ENCODE measurements at places on chromosomes 5 and 9. TPM values are rescaled to one million over a fixed set of nuclear protein-coding genes. Genes with fewer than 3 reads are reported as not detected.

Gene KCNN2
- 3.7 TPM for polyA plus RNA-seq

Gene SPATA9
- 2.1 TPM for polyA plus RNA-seq

Gene IL13
- not detected for polyA plus RNA-seq

Gene PRR7
- 1.1 TPM for polyA plus RNA-seq

Gene GNA14
- 19.3 TPM for polyA plus RNA-seq

Gene STKLD1
- polyA plus RNA-seq: 3.1 TPM

DNA sequence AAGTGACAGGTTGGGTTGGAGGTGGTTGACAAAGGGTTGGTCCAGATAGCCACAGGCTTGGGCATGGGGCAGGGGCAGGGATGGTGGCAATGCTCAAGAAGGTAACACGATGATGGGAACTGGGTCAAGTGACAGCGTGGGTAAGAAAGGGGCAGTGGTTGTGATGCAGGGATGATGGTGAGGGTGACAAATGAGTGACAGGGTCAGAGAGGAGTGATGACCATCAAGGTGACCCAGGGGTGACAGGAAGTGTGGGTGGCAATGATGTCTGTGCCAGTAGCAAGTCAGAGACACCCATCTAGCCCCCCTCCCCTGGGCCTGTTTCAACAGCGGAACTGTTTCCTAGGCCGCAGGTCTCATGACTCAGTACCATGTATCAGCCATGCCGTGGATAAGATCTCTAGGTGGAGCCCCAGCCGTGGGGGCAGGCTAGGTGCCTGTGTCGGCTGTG, 20.5 kb downstream of the AQP3 start:
- DNase-seq: no peak

DNA sequence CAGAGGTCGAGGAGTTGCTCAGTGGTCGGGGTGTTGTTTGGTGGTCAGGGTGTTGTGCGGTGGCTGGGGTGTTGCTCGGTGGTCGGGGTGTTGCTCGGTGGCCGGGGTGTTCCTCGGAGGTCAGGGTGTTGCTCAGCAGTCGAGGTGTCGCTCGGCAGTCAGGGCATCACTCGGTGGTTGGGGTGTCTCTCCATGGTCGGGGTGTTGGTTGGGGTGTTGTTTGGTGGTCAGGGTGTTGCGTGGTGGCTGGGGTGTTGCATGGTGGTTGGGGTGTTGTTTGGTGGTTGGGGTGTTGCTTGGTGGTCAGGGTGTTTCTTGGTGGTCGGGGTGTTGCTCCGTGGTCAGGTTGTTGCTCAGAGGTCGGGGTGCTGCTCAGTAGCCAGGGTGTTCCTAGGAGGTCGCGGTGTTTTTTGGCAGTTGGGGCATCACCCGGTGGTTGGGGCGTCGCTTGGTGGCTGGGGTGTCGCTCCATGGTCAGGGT, 11.0 kb upstream of the GPSM1 start:
- no peak for DNase-seq

GRCh38 chr5:165130656-165131055, 1625.2 kb downstream of the MAT2B start:
- no peak for DNase-seq

DNA sequence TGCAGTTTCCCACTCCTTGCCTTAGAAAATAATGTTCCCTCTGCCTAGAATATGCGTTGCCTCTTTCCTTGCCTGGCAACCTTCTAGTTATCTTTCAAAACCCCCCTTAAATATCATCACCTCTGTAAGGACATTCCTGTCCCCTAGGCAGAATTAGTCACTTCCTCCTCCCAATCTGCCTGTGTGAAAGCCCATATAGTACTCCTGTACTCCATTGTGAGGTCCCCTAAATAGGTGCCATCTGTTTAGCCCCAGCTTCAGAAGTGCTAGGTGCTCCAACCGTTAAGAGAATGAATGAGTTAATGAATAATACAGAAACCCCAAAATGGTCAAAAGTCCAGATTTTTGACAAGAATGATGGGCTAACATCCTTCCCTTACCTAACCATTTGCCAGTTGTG, 181.4 kb downstream of the GDNF start:
- DNase-seq: no peak

GRCh38 chr9:136472640-136473353, 10.0 kb downstream of the SEC16A start:
- DNase-seq: no peak

DNA sequence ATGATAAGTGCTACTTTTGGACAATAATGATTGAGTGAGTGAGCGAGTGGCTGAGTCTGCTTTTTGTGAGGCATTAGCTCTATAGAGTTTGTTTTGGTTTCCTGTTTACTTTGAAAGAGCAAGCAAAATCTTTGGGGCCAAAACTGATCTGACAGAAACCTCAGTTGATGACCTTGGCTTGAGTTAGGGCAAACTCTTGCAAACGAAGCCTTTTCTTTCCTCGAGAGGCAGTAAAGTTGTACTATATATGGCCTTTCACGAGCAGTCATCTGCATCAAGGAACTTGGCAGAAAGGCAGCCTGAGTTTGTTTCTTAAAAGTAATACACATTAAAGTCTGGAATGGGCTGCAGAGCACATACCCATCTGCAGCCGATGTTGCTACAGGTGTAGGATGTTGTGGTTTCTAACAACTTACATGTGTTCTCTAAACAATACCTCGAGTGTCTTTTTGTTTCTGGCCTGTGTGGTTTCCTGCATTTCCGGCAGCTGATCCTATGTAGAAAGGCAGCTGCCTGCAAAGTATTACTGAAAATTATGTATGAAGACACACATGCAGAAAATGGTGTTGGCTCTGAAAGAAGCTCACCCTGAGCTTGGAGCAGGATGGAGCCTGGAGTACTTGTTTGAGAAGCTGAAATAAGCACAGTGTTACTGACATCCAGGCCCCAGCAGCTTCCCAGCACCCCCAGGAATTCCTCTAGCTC, 60.8 kb downstream of the FOXD1 start:
- DNase-seq: no peak

- DNase-seq: no peak
These were observed 15.3 kb downstream of the TNFSF15 start for GRCh38 chr9:114790521-114790920.

DNA sequence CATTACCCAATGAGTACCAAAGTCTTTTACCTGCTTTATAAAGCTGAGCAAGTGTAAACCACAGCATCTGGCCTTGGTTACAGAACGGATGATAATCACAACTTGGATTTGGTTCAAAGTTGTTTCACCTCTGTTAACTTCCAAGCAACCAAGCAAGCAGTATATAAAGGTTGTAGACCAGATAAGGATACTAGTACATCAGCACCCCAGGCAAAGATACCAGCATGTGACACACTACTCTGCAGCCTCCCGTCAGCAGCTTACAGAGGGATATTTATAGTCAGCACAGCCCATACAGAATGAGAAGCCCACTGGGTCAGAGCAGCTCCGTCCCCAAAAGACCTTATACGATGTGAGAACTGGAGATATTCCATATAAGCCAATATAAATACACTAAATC, 193.3 kb downstream of the SMARCA2 start:
- no peak for DNase-seq

DNA sequence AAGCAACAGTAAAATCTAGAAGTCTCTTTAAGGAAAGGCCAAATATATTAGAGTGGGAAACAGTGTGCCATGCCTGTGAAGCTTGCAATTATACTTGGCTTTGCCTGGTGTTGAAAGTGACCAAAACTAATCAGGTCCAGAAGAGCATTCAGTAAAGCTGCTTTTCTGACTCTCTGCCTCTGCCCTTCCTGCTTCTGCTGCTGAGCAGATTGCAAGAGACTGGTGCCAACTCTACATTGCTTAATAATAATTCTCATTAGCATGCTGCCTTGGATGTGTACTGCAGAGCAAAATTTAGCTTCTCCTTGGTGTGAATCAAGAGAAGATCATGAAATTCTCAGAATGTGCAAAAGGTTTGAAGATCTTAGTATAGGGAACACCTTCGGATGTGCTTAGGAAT, 120.4 kb upstream of the RFX3 start:
- DNase-seq: no peak

DNA sequence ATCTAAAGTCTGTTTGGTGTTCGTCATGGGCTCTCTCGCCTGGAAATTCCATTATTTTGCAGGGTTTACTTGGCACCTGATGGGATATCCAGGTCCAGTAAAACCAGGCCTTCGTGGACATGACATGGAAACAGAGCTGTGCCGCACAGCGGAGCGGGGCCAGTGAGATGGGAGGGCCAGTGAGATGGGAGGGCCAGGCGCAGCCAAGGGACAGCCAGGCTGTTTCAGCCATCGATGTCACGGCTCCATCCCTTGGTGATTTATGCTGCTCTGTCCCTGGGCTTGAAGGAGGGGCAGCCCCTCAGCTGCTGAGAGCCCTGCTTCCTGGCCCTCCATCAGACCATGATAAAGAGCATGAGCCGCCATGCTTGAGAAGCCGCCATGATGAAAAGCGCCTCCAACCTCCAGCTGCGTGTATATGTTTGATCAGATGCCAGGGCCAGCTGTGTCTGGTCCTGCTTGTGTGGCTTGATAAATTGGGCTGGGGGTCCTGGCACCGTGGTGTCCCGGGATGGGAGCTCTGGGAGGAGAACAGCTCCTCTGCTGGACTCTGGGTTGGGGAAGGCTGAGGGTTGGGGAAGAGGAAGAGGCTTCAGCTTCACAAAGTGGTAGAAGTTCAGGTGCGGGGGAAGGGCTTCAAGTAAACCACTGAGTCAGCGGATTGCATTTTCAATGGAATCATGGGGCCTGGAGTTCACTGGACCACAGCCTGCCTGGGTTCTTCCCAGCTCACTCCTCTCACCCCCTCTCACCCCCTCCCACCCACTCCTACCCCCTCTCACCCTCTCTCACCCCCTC, 6.1 kb upstream of the COL5A1 start:
- no peak for DNase-seq

- DNase-seq: no peak
These were observed 308.6 kb upstream of the RGMB start for GRCh38 chr5:98464737-98465330.

GRCh38 chr5:81749561-81750307, 1.2 kb downstream of the SSBP2 start:
- no peak for DNase-seq

DNA sequence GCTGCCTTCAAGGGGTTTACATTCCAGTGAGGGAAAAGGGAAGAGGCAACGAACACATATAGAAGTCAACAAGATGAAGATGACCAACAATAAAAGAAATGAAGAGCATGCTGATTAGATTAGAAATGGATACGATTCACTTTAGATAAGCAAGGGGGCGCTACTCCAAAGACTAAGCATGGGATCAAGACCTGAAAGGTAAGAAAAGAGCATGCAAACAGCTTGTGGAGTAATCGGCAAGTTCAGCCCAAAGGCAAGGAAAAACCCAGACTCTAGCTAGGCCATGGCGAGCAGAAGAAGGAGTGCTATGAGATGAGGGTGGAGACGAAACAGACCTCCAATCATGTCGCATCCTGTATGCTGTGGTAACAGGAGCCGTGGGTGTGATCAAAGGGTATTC, 124.4 kb downstream of the FANCC start:
- DNase-seq: no peak

- DNase-seq: no peak
These were observed 42.9 kb downstream of the LRRTM2 start for GRCh38 chr5:138832218-138832617.

- no peak for DNase-seq
These were observed 114.3 kb upstream of the TNC start for GRCh38 chr9:115232181-115232774.

DNA sequence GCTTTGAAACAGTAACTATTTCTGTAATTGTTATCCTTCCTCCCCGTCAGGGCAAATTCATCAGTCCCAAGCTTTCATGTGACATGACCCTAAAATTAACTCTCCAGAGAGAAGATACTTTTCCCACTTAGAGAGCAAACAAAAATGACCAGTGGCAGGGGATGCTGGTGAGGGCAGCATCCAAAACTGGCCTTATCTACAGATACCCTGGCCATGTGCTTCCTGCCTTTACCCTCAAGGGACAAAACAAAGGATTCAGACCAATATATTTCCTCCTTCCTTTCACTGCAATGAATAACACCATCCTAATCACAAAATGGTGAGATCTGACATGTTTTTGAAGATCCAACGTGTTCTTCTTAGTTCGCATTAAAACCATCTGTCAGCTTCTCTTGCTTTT, 267.2 kb downstream of the MAN2A1 start:
- DNase-seq: no peak

GRCh38 chr9:37562826-37563225, 13.4 kb downstream of the FBXO10 start:
- no peak for DNase-seq

Measured in left renal cortex interstitium (tissue), 4 donors.